Activated CD4-positive, alpha-beta T cell treated with anti-CD3 and anti-CD28 coated beads for 36 hours (primary cell): ENCODE measurements at places on chromosomes 3 and 15.

- DNase-seq: no peak
Observed at GRCh38 chr3:121793078-121793477, 41.8 kb downstream of the IQCB1 start.

GRCh38 chr3:190321789-190322603, at the start of gene CLDN1:
Gene CLDN1, minus strand, starts transcription at chr3:190322446. Its CDS starts 240 bp downstream, at chr3:190322206.
- DNase-seq: peak; percentile 86

DNA sequence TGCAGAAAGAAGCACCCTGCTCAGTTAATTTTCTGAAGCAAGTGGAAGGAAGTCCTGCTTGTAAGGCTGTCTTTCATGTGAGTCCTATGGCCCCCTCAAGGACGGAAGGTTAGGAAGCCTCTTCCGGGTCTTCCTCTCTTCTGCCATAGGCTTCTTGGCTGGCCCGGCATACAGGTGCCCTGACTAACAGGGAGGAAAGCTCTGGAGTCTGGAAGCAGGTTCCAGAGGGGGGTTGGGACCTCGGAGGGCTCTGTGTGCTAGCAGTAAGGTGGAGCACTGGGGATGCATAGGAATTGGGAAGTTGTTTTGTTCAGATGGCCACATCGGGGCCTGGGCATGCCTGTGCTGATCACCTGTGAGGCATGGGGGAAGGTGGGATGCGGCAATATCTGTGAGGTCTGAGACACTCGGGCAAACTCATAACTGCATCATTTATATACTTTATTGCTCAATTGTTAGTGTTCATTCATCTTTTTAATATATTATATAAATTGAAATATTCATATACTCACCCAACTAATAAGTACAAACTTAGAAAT, 49.6 kb downstream of the TRAK1 start:
- DNase-seq: no peak

DNA sequence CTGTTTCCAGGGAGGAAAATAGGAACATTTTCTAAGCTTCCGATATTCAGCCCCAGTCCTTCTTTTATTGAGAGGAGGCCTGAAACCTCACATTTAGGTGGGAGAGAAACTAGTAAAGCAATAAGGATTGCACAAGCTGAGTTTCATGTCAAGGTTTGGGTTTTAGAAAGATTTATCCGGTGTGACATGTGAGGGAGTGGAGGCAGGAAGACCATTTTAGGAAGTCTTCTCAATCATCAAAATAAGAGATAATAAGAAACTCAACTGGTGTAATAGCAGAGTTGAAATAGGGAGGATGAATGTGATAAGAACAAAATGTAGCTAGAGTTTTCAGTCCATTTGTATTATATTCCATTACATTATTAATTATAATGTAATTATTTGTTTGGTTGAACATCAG, 27.7 kb upstream of the CLDN16 start:
- DNase-seq: no peak

DNA sequence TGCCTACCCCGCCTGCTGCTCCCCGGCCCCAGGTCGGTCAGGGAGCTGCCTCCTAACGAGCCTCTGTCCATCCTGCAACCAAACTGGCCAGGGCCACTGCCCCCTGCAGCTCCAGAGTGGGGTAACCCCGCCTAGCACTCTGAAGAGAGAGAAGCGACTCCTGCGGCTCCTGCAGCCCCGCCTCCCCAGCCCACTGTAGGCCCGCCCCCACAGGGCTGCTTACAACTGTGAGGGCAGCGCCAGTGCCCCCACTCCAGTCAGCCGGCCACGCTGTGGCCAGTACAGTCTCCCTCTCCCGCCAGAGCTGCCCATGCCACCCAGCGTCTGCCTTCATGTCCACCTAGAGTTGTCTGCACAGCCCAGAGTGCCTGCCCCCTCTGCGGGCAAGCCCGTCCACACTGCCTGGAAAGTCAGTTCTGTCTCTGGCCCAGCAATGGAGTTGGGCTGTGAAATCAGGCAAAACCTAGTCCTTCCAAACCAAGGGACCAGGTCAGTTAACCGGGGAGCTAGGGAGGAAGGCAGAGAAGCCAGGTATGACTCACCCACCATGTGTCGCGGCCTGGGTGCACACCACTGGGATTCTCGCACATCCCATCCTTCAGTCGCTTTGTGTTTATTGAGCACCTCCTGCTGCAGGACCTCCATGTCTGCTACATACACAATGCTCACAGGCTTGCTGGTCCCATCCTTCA, 2.4 kb downstream of the UCN2 start:
- DNase-seq: peak; percentile 40

DNA sequence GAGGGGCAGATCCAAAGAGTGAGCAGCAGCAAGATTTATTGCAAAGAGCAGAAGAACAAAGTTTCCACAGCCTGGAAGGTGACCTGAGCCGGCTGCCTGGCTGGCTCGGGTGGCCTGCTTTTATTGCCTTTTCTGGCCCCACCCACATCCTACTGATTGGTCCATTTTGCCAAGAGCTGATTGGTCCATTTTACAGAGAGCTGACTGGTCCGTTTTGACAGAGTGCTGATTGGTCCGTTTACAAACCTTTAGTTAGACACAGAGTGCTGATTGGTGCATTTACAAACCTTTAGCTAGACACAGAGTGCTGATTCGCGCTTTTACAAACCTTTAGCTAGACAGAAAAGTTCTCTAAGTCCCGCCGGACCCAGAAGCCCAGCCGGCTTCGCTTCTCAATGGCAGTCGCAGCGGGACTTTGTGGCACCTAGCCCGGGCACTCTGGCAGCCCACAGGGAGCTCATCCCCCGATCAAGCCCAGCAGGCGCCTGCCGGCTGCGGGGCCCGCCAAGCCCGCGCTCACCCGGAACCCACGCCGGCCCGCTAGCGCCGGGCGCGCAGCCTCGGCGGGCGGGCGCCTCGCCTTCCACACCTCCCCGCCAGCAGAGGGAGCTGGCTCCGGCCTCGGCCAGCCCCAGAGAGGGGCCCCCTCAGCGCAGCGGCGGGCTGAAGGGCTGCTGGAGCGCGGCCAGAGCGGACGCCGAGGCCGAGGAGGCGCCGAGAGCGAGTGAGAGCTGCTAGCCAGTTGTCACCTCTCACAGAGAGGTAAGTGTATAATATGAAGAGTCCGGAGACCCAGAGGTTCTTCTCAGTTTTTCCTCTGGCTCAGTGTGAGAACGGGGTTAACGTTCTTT, 339.2 kb downstream of the CHL1 start:
- peak; percentile 52 for DNase-seq

DNA sequence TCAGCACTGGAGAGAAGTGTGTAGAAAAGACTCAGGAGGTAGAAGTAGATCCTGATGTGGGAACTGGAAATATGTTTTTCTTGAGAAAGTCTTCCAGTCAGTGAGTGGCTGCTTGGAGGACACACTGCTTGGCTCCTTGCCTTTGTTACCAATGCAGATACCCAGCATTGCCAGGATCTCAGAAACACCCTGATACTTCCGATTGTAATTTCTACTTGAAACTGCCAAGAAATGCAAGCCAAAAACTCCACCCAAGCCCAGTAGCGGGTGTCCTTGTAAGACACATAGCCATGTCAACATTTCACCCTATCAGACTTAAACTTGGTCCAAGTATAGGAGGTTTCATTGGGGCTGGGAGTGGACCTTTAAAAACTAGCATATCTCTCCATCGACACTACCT, 141.8 kb downstream of the ALDH1A2 start:
- no peak for DNase-seq

- no peak for DNase-seq
Observed at GRCh38 chr15:73894133-73894814, 20.9 kb downstream of the TBC1D21 start.

DNA sequence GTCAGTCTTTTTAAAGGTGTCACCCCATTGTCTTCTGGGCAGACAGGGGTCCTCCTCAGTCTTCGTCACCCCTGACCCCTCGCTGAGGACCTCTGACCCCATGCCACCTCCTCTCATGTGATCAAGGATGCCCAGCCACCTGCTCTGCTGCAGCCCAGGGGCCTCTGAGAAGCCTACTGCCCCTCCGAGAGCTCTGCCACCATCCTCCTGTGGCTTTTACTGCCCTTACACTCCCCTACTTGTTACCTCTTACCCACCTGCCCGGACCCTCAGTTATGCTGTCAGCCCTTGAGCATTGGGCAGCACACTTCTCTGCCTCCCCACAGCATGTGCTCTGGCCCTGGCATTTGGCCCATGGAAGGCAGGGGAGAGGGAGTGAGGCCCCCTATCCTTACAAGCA, 123.2 kb downstream of the LRRK1 start:
- DNase-seq: no peak

DNA sequence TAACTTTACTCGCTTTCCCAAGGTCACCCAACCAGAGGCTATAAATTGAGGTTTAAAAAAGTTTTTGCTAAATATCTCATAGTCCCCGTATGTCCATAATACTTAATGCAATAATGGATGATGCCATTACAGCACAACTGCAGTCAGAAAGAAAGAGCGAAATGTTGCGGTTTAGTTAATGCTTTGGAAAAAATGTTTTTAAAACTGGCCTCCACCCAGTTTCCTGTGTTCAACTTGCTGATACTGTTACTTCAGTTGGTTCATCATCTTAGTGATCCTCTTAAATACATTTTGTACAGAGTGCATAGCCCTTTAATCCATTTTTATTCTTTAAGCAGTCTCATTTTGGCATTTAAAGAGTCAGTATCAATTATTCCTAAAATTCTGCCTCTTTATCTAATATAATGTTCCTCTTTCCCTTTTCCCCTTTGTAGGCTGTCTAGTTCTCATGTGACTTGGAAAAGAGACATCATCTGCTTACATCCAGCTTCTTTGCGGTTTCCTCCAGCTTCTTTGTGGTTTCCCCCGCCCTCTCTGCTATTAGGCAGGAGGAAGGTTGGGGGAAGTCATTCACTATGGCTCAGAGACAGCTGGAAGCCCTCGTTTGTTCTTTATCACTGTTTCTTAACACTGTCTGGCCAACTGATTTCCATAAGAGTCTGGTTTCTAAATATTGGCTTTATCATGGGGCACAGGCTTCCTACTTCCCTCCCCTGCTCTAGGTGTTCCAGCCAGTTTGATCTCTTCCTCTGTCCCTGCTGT, 154.3 kb downstream of the GOLIM4 start:
- DNase-seq: no peak

DNA sequence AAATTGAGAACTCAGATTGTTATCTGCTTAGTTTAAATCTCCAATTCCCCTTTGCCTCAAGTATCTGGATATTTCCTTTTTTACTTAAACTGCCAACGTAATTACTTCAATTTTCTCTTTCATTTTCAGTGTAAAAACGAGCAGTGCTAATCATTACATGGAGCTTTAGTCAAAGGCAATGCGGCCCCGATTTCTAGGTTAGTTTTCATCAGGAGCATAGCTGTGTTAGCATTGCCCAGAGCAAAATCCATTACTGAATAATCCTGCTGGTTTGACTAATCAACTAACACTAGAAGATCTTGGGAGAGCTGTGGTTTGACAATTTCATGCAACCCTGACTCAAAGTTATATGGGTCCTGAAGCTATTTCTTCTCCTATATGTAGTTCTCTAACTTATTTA, 46.2 kb downstream of the ZPLD1 start:
- no peak for DNase-seq

DNA sequence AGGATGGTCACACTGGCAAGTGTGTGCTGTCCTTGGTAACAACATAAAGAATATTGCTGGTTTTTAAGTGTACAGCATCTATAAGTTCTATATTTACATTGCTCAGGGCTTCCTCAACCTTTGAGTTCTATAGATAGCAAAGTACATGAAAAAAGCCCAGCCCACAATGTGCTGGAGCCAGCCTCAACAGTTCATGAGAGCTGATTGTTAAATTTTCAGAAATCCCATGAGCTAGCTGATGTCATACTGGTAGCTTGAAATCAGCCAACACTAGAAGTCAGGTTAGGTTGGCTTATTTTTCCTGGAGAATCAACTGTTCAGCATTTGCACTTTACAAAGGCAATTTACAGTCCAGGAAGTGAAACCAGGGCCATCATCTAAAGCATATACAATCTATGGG, 102.8 kb downstream of the STRIT1 start:
- no peak for DNase-seq

DNA sequence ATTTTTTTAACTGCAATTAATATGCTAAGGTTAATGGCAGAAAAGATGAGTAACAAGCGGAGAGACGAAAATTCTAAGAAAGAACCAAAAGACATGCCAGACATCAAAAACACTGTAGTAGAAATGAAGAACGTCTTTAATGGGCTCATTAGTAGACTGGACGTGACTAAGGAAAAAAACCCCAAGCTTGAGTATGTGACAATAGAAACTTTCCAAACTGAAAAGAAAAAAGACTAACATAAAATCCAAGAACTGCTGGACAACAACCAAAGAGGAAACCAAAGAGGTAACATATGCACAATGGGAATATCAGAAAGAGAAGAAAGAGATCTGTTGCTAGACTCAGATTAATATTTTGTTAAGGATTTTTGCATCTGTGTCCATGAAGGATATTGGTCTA, 94.6 kb upstream of the SETMAR start:
- DNase-seq: no peak

DNA sequence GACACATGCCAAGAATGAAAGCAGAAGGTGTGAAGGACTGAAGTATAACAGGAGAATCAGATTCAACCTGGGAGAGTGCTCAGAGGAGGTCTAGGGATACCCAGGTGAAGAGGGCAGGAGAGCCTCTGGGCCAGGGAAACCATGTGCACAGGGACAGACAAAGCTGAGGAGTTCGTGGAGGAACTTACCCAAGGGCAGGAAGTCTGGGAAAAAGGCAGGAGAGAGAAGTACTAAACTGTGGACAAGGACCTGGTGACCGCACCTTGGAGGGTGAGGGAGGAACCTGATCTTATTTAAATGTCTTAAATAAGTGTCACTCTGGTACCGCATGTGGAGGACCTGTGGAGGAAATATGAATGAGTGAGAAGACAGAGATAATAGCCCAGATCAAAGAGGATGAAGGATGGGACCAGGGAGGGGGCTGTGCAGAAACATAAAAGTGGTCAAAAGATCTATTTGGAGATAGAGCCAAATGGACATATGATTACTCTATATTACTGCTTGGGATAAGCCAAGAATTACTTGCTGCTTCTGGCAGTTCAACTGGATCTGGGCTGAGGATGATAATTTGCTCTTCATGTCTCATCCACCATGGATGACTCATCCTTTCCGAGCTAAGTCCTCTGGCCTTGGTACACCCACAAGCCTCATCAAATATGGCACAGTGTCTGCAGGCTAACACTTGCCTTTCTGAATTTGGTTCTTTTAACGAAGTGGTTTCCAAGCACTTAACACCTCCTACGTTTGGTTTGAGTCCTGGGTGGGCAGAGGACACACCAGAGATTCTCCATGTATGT, 116.9 kb upstream of the NMNAT3 start:
- no peak for DNase-seq

DNA sequence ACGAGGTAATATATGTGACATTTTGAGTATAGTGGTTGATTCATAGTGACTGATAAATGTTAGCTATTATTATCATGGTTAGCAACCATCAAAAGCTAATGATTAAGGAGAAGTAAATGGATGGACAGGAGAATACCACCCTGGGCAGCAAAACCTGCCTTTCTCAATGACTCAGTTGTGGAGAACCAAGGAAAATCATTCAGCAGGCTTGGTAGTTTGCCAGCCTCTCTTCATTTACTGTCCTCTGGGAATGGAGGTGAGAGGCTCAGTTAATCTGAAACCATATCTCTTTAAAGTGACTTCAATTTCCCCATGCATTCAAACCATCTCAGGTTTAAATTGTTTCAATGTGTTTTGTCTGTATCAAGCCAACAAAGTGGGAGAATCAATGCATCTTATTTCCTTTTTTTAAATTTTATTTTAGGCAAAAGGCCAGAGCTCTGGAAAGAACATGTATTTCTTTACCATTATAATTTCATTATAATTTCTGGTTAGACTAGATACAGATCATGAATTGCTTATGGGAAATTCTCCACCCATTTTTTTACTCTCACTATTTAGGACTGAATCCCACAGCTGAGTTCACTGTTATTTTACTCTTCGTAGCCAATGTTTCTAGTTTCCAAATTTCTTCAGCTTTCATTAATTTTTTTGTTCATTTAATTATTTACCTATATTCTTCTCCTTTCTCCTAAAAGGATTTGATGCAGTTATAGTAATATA, 2.7 kb downstream of the TM4SF18 start:
- no peak for DNase-seq
